Naive B cell (primary cell): ENCODE measurements at places on chromosomes 5 and 9. TPM values are rescaled to one million over a fixed set of nuclear protein-coding genes. Genes with fewer than 3 reads are reported as not detected.

Gene AGTPBP1
- polyA plus RNA-seq: 20.3 TPM

DNA sequence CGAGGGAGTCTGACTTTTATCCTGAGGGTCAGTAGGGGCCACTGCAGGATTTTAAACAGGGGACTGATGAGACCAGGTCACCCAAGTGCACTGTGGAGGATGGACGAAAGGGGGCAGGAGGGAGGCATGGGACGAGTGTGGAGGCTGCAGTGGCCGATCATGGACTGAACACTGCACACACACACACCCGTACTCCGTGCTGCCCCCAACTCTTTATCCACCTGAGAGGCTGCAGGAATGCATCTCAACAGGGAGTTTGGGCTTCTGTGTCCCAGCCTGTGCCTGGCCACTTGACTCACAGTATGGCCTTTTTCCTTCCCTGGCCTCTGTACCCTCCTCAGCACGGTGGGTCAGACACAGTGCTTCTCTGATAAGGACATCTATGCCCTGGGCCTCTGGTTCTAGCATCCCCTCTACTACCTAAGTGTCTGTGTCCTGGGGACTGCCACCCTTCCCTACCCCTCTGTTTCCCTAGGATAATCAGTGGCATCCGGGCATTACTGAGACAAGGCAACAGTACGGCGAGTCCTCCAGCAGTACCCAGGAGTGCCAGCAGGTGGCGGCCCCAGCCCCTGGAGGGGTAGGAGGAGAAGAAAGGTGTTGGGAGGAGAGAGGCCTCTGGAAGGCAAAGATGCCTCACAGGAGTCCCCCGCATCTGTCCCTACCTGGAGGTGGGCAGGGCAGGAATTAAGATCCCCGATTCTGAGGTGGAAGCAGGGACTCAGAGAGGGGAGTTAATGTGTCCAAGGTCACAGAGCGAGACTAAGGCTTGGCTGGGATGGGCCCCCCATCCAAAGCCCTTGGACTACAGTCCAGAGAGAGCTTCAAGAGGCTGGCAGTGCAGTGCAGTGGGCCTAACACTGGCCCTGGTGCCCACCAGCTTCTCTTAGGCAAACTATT, 5.1 kb upstream of the CDX1 start:
- H3K4me1 ChIP-seq: peaks cover 6% of the 10 kb centered on the region
- peaks cover 23% of the 10 kb centered on the region for H3K27me3 ChIP-seq
- H3K4me3 ChIP-seq: no peak overlapping the region
- H3K36me3 ChIP-seq: no peaks in the 10 kb centered on the region
- peak; percentile 50 for DNase-seq
- peak overlapping the region; percentile 59 for H3K27ac ChIP-seq

Gene FBN2
- polyA plus RNA-seq: 0.13 TPM

DNA sequence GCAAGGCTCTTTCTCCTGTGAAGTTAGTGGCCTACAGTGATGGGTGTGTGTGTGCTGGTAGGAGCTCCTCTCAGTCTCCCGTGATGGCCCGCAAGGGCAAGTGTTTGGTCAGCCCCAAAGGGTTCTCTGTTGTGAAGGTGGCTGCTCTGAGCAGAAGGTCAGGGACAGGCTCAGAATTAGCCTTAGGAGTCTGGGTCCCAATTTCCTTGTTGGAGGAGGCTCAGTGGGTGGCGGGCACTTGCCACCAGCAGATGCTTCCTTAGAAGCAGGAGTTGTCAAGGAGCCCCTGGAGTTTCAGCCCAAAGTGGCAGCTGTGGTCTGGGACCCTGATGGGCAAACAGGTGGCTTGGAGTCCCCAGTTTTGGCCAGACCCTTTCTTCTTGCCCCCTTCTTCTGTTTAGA, 154.4 kb downstream of the MACROH2A1 start:
- H3K4me3 ChIP-seq: no peak overlapping the region
- no peak overlapping the region for H3K27ac ChIP-seq
- H3K4me1 ChIP-seq: no peaks in the 10 kb centered on the region
- H3K36me3 ChIP-seq: no peaks in the 10 kb centered on the region

Gene ABITRAM
- polyA plus RNA-seq: 11.0 TPM
